ENCODE measurements at places on chromosomes 5 and 9.
A peak's percentile ranks its signal among the peaks of the same experiment; 100 is the strongest.

- no peak for DNase-seq
Measured at GRCh38 chr5:98780390-98780789, 6.9 kb downstream of the RGMB start.

DNA sequence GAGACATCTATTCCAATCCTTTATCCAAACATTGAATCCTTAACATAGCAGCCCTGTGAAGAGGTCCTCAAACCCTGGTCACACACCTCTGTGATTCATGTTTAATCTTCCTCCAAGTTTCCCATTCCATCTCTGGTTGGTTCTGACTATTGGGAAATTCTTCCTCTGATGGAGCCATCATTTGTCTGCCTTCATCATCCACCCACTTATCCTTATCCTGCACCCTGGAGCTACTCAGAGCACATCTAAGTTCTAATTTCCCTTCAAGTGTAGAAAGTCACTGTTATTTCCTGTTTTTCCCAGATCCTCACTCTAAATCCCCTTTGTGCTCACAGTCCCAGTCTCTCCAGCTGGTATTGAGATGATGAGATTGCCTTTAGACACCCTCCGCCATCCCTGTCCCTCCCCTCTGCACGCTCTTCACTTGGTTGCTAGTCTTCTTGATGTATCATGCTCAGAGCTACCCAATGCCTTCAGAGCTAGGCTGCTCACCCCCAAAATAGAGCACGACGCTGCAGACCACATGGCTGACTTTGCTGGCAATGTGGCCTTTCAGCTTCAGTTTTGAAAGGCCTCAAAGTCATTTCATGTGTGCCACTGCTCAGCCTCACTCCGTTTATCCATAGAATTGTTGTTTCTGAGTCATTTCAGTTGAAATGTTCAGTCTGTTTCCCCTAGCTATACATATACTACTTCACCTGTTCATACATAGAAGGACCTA lies 154.3 kb downstream of the PALM2AKAP2 start:
- DNase-seq: peak; percentile 50

- peak; percentile 15 for DNase-seq
Measured at GRCh38 chr9:97740848-97741821, 44.0 kb upstream of the XPA start.

- no peak for DNase-seq
Measured at GRCh38 chr5:160835376-160835775, 16.6 kb downstream of the ATP10B start.

GRCh38 chr5:2399096-2399495 lies 352.4 kb downstream of the IRX2 start:
- DNase-seq: no peak

- DNase-seq: no peak
Measured at GRCh38 chr5:154485850-154486426, 7.9 kb upstream of the HAND1 start.

GRCh38 chr5:43192558-43193180 lies 644 bp downstream of the NIM1K start:
- DNase-seq: peak; percentile 8

- no peak for DNase-seq
Measured at GRCh38 chr9:124399968-124400940, 15.0 kb downstream of the PSMB7 start.

GRCh38 chr5:63553073-63553472 lies 409.2 kb downstream of the HTR1A start:
- DNase-seq: no peak

DNA sequence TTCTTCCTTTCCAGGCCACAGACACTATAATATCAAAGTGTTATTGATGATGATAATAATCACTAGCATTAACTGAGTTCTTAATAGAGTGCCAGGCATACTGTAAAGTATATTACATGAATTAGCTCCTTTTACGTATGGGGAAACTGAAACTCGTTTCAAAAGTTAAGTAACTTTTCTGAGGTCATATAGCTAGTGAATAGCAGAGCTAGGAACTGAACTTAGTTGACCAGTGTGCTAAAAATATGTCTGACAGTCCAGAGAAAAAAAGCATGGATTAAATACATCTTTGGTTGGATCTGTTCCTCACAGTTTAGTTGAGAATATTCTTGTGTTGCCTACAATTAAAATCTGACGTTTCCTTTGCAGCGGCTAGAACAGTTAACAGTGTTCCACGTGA lies 18.4 kb upstream of the CATSPER3 start:
- no peak for DNase-seq

- peak; percentile 51 for DNase-seq
Measured at GRCh38 chr9:136791516-136792276, 552 bp downstream of the TMEM141 start.

- no peak for DNase-seq
Measured at GRCh38 chr5:1498623-1499416, 24.9 kb downstream of the LPCAT1 start.

GRCh38 chr5:44506561-44506960 lies 117.3 kb upstream of the FGF10 start:
- DNase-seq: no peak

DNA sequence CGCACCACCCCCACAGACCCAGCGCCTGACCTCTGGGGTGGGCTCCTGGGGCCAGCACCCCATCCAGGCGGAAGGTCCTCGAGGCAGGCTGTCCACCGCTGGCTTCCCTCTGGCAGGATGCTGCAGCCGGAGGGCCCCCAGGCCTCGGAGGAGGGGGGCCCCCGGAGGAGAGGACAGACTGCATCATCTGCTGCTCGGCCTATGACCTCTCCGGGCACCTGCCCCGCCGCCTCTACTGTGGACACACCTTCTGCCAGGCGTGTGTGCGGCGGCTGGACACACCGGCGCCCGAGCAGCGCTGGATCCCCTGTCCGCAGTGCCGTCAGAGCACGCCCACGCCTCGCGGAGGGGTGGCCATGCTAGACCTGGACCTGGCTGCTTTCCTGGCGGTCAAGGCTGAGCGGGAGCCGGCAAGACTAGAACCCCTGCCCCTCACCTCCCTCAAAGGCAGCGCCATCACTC lies 1.2 kb downstream of the RNF224 start:
- no peak for DNase-seq

- no peak for DNase-seq
Measured at GRCh38 chr5:176418251-176418650, 1.9 kb upstream of the CLTB start.

DNA sequence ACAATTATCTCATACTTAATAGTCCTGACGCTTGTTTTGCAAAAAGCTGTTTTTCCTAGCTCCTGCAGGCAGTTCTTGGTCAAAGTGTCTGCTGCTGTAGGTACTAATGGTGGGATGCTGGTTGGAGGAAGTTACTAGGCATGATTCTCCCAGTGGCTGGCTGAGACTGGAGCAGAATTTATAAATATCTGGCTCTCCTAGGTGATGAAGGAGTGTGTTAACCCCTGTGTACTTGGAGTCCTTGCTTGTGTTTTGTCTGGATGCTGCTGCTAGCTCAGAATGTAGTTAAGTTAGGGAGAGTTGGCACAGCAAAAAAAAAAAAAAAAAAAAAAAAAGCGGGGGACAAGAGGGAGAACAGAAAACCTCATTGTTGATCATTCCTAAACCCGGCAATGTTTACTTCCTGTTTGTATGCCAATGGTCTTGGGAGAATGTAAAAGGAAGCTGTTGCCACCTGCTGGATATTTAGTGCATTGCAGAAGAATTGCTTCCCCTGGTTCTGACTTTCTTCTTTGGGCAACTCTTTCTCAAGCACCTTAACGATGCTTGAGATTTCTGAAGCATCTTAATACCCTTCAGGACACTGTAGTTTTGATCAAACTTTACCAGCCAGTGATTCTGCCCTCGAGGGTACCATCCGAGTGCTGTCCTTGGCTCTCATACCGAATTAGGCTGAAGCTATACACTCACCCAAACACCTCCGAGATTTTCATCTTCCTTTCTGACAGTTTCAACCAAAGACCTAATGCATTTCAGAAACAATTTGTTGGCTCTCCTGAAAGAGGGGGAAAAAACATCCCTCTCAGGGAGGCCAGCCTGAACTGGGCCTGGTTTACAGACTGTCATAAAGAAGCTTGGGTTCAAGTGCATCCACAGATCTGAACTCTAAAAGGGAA lies 71.7 kb upstream of the WWC1 start:
- peak; percentile 28 for DNase-seq

DNA sequence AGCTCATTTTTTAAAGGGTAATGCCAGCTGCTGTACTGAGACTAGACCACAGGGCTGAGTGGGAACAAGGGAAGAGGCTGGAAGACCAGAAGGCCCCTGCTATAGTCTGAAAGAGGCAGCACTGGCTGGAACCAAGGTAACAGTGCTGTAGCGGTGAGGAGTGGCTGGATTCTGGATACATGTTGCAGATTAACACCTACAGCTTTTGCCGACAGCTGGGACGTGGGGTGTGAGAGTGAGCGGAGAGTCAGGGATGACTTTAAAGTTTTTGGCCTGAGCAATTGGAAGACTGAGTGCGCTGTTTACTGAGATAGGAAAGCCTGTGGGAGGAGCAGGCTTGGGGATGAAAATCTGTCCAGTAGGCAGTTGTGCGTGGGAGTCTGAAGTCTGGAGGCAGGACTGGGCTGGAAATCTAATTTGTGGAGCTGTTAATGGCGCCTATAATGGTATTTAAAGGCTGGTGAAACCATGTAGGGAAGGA lies 26.5 kb downstream of the AQP7 start:
- DNase-seq: no peak

DNA sequence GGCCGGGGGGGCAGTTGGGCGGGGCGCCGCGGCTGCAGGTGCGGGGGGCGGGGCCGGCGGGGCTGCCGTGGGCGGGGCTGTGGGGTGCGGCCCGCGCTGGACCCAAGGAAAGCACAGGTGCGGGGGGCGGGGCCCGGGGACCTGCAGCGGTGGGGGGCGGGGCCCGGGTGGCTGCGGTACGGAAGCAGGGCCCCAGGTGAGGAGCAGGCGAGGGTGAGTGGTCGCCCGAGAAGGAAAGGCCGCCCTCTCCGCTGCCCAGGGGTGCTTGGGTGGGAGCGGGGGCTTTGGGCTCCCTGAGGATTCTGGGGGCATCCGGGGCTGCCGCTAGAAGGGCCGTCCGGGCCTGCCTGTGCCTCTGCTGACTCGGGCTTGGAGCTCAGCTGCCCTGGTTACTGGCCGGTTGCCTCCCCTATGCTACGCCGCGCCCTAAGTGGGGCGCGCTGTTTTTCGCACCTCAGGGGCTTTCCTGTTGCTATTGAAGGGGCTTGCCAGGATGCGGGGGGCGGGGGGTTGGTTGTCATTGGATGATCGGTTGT lies 767 bp downstream of the RALGPS1 start:
- no peak for DNase-seq

DNA sequence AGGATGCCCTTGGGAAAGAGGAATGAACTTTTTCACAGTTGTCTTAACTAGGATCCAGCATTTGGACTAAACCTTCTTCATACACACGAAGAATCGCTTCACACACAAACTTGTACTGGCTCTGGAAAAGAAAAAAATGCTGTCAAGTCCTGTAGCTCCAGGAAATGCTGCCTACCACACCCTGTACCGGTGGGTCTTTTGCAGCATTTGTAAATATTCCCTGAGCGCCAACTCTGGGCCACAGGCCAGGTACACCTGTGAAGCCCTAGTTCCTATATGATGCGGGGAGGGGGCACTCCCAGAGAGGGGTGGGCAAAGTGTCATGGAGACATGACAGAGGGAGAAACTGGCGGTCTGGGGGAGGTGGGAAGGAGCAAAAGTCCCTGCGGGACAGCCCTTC lies 58.7 kb upstream of the EPB41L4B start:
- no peak for DNase-seq

GRCh38 chr5:35182910-35183535 lies 47.3 kb downstream of the PRLR start:
- no peak for DNase-seq

All from T-helper 2 cell treated with Interferon-gamma antibody and Interleukin-4, amounts not matched to agents 5 μg/mL and 100 μg/mL, for 36 hours (primary cell).